ENCODE measurements at places on chromosomes 12 and 14.

DNA sequence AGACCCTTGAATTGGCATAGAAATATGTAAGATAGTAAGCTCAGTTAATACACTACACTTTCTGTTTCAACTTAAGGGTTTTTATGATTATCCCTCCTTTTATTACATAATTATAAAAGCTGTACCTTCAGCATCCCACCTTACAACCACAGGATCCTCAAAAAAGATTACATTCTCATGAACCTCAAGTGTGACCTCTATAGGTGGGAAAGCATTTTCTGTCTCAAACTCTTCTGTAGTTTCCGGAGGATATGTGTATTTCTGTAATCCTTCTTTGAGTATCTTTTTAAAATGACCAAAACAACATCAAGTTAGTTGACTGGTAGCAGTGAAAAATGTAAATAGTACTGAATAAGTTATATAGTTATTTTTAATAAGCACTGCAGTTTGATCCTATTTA, 75.9 kb downstream of the DNAI7 start:
- DNase-seq, result no peak

DNA sequence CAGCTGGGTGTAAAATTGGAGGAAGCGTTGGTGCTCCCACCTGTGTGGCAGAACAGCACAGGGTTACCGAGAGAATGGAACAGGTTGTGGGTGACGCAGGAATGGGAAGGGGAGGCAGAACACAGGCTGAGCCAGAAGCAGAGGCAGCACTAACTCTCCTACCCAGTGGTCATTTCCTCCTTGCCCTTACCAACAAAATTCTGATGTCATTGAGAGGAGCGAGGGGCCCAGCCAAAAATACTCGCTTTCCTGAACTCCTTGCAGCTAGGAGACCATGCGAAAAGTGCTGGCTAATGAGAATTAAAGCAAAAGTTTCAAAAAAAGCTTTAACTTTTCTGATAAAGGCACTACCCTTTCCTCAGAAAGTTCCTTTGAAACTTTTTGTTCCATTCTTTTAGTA, 54.4 kb upstream of the HMGA2 start:
- no peak for DNase-seq

GRCh38 chr14:64444984-64445845, 20.1 kb upstream of the AKAP5 start:
- DNase-seq, result peak; percentile 76

DNA sequence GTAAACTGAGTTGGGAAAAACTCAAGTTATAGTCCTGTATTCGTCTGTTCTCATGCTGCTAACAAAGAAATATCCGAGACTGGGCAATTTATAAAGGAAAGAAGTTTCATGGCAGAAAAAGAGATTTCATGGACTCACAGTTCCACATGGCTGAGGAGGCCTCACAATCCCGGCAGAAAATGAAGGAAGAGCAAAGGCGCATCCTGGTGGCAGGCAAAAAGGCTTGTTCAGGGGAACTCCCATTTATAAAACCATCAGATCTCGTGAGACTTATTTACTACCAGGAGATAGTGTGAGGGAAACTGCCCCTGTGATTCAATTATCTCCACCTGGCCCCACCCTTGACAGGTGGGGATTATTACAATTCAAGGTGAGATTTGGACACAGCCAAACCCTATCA, 292.6 kb upstream of the SYT1 start:
- no peak for DNase-seq

DNA sequence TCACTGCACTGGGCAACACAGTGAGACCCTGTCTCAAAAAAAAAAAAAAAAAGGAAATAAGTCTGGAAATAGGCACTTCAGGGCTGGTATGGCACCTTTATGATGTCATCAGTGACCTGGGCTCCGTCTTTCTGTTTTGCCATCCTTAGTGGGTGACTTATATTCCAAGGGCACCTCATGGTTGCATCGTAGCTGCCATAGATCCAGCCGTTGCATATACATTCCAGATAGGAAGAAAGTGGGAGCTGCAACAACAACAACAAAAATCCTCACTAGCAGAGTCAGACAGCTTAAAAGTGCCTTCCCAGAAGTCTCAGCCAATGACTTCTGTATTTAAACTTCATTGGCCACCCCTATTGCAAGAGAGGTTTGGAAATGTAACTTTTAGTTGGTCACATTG, 26.4 kb downstream of the MYL2 start:
- DNase-seq, result no peak

DNA sequence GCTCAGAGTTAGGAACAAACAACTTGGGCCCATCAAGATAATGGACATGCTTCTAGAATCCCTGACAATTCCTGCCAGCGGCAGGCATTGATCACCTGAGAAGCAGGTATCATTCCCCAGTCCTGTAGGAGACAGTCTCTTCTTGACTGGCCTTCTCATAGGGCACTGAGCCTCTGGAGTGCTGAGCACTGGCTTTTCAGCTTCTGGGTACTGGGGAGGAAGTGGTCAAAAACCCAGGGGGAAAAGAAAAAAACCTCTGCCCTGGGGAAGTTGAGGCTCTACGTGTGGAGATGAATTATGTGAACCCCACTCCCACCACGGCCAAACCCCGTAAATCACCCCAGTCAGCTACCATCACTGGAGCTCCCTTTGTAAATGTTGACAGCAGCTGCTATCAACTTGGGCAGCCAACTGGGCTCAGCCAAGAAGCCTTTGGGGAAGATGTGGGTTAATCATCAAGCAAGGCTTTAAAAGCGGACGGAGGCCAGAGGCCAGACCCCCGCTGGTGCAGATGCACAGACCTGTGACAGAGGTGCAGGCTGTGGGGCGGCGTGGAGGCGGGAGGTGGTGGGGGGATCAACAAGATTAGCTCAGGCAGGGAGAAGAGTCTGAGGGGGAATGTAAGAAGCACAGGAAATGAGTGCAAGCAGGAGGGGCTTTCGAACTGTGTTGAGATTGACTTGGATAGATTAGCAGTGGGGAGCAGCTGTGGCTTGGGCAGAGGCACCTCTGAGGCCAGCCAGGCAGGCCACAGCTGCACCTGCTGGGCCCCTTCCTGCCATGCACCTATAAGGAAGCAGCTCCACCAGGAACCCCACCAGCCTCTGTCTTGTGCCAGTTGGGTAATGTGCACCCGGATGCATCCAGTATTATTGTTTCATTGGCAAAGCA, 105.4 kb upstream of the HIF1A start:
- DNase-seq, result no peak

GRCh38 chr14:69882116-69882864, 3.1 kb downstream of the SMOC1 start:
- DNase-seq, result no peak

DNA sequence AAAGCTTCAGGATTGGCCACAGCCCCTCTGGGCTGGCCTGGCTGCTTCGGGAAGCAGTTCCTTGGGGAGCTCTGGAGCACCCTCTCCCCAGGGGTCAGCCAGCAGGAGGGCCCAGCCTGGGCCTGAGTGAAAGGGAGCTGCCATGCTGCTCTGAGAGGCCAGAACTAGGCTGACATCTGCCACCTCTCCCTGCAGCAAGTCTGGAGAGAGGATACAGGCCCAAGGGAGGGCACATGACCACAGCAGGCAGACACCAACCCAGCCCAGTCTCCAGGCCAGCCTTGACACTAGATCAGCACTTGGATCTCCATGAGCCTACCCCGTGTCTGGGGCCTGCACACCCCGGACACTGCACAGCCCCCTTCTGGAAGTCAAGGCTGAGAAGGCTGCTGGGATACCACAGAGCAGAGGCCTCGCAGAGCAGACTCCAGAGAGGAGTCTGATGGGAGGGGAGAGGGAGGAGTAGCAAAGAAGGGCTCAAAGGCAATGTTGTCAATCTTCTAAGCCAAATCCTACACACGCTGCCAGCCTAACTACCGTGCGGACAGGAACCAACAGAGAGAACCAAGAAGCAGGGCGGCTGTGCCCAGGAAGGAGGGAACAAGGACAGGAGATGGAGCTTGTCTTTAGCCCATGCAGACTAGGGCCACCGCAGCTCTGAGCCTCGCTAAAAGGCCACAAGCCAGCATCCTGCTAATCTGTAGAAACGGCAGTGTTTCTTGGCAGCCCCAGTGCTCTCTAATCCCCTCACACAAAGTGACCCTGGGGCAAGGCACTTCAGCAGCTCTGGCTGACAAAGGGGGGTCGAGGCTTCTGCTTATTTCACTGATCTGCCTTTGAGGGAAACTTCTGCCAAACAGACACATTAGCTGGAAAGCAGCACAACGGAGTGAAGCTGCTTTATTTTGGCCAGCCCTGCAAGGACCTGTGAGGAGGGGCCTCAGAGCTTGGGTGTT, 12.9 kb downstream of the COL2A1 start:
- no peak for DNase-seq

DNA sequence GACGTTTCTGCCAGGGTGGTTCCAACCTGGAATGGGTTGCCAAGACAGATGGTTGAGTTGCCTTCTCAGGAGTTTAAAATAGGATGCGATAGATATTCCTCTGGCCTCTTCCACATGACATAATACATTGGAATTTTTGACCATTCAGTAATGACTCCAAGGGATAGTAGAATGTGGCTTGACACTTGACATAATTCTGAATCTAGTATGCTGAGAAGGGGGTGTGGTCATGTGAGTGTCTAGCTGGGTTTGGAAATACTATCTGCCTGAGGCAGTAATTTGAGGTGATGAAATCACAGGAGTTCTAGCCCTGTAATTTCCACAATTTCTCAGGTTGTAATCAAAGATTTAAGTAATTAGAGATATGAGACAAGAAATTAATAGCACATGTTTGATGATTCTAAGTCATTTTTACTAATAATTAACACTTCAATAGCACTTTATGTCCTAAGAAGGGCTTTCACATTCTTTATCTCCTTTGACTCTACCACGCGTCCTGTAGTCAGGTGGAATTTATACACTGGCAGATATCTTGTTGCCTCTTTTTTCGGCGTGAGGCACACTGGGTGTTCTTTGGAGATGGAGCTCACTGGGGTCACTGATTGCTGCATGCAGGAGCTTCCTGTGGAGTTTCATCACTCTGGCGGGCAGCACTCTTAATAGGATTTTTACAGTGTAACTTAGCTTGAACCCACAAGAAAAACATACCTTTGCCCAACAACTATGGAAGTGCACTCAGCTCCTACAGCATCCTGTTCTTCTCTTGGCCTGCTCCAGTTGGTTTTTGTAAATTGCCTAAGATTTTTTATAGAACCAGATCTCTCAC, 3.2 kb upstream of the AMIGO2 start:
- peak; percentile 28 for DNase-seq

DNA sequence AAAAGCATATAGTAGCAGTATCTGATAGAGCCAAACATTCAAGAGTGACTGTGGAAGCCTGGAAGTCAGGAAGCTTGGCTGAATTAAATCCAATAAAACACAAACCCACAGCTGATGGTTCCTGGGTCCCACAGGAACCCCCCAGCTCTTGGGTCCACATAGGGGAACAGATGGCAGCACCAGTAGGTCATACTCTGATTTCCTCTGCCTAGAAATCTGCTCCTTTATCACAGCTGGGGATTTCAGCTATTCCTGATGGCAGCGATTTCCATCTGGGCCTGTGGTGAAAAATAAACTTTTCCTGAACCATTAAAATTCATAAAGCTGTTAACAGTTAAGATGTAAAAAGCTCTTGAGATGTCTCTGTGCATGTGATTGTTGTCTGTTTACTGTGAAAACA, 202.0 kb upstream of the FRMD6 start:
- no peak for DNase-seq

DNA sequence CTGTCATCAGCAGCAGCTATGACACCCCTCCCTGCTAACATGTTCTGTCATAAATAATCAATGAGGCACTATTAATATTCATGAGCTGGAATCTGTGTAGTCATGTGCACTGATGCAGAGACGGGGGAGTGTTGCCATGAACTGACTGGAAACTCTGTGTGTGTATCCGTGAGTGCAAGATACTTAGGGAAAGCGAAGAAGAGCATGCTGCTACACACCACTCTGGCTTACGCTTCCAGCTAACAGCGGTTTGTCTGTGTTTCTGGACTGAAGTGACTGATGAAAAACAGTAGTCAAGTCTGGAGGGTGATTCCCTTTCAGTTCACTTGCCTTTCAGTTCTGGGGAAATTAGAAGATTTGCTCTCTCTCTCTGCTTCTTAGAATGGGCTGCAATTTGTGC, 249.4 kb downstream of the PDZRN4 start:
- DNase-seq, result no peak

DNA sequence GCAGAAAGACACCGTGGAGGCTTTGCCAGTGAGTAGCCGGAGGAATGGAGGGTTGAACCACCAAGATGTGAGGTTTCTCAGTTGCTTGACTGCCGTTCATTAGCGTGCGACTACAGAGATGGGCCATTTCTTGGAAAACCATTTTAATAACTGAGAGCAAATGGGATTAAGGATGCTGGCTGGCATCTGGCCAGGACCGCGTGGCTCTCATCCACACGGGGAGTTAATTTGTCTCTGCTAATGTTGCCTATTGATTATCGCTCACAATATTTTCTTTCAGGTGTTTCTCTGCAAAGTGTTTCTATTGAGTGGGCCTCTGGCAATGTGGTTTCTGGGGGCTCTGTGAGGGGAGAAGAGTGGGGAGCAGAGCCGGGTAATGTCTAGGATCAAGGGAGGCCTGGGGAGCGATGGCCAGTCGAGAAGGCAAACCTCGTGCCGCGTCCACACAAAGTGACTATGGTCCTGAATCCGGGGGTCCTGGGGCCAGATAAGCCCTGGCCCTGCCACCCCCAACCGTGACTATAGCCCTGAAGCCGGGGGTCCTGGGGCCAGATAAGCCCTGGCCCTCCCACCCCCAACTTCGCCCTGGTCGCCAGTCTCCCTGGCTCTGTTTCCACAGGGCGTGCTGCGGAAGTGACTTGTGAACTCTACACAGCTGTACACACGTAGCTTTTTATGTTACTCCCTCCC, 110.6 kb downstream of the PRMT8 start:
- no peak for DNase-seq

GRCh38 chr14:88049936-88050335, 45.0 kb downstream of the GPR65 start:
- DNase-seq, result no peak

- no peak for DNase-seq
Measured at GRCh38 chr12:64110864-64111263, 111.2 kb downstream of the KICS2 start.

GRCh38 chr12:49502590-49502989, 36.2 kb upstream of the KCNH3 start:
- no peak for DNase-seq

GRCh38 chr12:4307593-4308333, 13.2 kb upstream of the TIGAR start:
- DNase-seq, result no peak

GRCh38 chr14:67267576-67268328, 26.5 kb downstream of the PALS1 start:
- no peak for DNase-seq

DNA sequence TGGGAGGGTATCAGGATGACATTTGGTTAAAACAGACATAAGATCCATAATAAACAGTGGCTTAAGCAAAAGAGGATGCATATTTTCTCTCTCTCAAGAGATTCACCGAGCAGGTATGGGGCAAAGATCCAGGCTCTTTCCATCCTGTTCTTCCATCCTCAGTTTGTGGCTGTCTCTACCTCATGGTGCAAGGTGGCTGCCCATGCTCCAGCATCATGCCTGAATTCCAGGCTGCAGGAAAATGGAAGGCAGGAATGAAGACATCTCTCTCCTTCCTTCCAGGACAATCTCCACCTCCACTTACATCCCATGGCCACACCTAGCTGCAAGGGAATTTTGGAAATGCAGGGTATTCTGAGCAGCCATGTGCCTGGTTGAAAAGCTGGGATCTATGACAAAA, 136.0 kb downstream of the GLT1D1 start:
- DNase-seq, result no peak

- DNase-seq, result no peak
Measured at GRCh38 chr12:130879212-130879686, 7.4 kb downstream of the RAN start.

- no peak for DNase-seq
Measured at GRCh38 chr12:24487606-24488005, 461.3 kb downstream of the BCAT1 start.

GRCh38 chr14:44803239-44803905, 158.4 kb downstream of the KLHL28 start:
- peak; percentile 37 for DNase-seq

- DNase-seq, result no peak
Measured at GRCh38 chr14:30861200-30861599, 13.2 kb upstream of the COCH start.

Measured in natural killer cell (primary cell).